ENCODE measurements at places on chromosomes 6 and 20.
A peak's percentile ranks its signal among the peaks of the same experiment; 100 is the strongest.

DNA sequence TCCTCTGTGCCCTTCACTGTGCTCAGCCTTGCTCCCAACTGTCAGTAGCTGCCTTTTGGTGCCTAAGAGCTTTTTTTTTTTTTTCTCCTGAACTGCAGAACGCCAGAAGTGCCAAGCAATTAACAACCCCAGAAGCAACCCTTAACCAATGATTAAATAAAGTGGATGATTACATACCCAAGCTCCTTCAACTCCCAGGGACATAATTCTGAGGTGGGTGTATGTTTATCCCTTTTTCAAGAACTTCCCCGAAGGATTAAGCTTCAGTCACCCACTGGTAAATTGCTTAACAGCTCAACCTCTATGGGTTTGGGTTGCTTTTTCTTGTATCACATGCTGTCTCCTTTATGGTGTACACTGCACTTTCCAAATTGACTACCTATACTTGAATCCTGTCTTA, 41.1 kb downstream of the KLHL31 start:
- no peaks in the 10 kb centered on the region for H3K36me3 ChIP-seq
- H3K27ac ChIP-seq, result no peak overlapping the region
- no peak overlapping the region for H3K4me3 ChIP-seq
- H3K4me1 ChIP-seq, result peaks cover 2% of the 10 kb centered on the region
- DNase-seq, result no peak

DNA sequence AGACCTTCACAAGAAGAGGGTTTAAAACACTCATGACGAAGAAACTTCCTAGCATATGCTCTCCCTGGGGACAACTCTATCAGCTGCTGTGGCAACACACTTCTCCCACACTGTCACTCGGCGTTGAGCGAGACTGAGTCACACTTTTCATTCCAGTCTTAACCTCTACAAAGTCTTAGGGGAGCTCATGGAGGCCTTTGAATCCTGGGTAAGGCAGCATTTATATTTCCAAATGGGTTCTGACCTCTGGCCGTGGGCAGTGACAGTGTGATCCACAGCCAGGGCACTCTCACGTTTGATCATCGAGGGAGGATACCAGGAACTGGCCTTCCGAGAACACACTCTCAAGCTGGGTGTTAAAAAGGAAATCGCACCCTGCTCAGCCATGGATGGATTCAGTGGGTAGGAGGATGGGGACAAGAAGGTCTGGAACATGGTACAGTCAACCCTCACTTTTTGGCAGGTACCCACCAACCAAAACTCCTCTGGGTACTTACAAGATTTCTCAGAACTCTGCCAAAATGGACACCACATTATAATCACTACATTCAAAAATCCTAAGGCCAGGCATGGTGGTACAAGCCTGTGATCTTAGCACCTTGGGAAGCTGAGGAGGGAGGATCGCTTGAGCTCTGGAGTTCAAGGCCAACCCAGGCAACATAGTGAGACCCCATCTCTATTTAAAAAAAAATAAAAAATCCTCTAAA, 19.6 kb downstream of the RRBP1 start:
- peaks cover 29% of the 10 kb centered on the region for H3K36me3 ChIP-seq
- H3K4me1 ChIP-seq, result peaks cover 51% of the 10 kb centered on the region
- peak overlapping the region; percentile 24 for H3K4me3 ChIP-seq
- peak overlapping the region; percentile 45 for H3K27ac ChIP-seq

- H3K27ac ChIP-seq, result no peak overlapping the region
- no peaks in the 10 kb centered on the region for H3K36me3 ChIP-seq
- H3K4me3 ChIP-seq, result no peak overlapping the region
- H3K27me3 ChIP-seq, result no peaks in the 10 kb centered on the region
- DNase-seq, result no peak
Measured at GRCh38 chr6:14440940-14441781, 323.6 kb downstream of the CD83 start.

DNA sequence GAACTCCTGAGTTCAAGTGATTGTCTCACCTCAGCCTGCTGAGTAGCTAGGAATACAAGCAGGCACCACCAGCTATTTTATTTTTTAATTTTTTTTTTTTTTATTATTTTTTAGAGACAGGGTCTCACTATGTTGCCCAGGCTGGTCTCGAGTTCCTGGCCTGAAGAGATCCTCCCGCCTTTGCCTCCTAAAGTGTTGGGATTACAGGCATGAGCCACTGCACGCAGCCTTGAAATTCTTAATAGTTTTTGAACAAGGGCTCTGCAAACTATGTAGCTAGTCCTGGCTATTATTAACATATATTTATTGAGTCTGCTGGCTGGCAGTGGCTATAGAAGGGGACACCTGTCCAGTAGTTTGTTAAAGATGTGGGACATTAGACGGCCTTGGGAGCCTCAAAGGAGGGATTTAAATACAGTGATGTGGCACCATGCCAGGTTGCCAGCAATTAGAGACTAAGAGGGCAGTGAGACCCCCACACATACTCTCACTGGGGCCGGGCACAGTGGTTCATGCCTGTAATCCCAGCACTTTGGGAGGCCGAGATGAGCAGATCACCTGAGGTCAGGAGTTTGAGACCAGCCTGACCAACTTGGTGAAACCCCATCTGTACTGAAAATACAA, 21.1 kb upstream of the TAF8 start:
- H3K27me3 ChIP-seq, result no peaks in the 10 kb centered on the region
- H3K4me1 ChIP-seq, result peaks cover 76% of the 10 kb centered on the region
- DNase-seq, result no peak
- H3K36me3 ChIP-seq, result peaks cover 43% of the 10 kb centered on the region
- H3K27ac ChIP-seq, result peak overlapping the region; percentile 96
- H3K4me3 ChIP-seq, result peak overlapping the region; percentile 81
